ENCODE measurements at places on chromosomes 6 and 20.
A peak's percentile ranks its signal among the peaks of the same experiment; 100 is the strongest.

- no peak for DNase-seq
Measured at GRCh38 chr20:44776980-44777379, 31.3 kb downstream of the KCNK15 start.

DNA sequence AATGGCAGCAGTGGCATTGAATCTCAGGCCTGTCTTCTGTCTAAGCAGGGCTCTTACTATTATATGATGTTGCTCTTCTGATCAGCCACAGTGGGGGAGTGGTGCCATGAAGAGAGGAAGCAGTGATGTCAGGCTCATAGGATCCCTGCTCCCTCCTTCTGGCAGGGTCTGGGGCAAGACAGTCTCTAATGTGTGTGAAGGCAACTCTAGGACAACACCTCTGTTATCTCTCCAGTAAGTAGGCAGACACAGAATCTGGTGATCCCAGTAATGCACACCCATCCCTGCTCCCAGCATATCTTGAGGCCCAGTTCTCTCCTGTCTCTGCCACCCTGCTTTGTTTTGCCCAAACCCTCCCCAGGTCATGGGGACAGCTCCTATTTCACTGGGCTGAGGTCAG, 8.8 kb downstream of the C20orf202 start:
- no peak for DNase-seq

DNA sequence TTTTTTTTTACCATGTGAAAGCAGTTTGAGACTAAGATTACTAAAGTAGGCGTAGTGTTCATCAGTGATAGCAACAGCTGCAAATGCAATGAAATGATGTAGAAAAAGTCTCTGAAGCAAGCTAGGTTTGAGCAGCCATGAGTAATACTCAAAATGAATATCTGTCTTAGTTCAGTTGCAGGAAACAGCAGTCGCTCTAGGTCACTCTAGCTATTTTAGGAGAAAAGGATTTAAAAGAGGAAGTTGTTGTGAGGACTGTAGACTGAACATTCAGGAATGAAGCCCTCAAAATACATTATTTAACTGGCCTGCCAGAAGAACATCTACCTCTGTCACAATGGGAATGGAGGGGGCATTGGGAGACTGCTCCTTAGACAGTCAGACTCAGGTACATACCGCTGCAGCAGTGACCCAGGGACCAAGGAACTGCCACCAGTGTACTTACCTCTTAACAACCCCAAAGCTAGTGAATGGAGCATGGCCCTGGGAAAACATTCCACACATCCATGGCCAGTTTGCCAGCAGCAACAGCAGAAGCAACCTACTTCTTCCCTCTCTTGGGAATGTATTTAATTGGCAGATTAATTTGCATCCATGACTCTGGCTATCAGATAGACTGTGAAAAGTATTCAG, 243.0 kb upstream of the KHDRBS2 start:
- no peak for DNase-seq

DNA sequence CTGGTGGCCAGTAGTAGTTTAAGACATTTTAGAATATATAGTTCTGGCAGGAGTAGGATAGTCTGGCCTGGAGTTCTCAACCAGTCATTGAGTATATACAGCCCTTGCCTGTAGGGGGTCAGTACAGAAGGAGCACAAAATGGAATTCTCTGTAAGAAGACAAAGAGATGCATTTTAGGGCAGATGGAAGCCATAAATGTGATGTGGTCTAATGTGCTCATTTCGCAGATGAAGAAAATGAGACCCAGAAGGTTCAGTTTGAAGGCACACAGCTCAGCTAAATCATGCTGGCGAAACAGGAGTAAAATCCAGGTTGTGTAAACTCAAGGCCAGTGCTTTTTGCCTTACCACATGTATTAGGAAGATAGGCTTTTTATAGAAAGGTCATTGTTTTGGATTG, 29.6 kb downstream of the QKI start:
- DNase-seq, result no peak

- no peak for DNase-seq
Measured at GRCh38 chr20:42846784-42847490, 342.8 kb downstream of the PTPRT start.

GRCh38 chr6:24980507-24981385, 45.0 kb upstream of the RIPOR2 start:
- no peak for DNase-seq

DNA sequence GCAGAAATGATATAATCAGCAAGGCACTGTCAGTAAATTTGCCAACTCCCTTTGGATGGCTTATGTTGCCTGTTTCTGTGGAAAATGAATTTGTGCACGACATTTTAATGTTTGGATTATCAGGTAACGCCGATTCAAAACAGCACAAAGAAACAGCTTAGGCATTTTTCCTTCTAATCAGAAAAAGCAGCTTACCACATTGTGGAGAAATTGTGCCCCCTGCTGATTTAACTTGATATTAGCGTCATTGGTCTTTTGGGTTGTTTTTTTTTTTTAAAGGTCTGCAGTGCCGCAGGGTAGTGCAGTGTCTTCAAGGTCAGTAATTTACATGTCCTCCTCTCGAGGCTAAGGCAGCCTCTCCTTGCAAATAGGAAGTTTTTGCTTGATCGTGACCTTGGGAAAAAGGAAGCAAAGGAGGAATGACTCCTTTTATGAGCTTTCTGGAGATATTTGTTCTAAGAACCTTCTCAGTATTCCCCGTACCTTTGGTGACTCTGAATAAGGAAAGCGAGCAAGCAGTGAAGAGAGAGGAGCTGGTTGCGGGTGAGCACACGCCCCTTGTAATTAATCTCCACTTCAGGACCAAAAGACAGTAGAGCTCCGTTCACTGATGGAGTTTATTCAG, 79.1 kb downstream of the ELOVL4 start:
- no peak for DNase-seq

DNA sequence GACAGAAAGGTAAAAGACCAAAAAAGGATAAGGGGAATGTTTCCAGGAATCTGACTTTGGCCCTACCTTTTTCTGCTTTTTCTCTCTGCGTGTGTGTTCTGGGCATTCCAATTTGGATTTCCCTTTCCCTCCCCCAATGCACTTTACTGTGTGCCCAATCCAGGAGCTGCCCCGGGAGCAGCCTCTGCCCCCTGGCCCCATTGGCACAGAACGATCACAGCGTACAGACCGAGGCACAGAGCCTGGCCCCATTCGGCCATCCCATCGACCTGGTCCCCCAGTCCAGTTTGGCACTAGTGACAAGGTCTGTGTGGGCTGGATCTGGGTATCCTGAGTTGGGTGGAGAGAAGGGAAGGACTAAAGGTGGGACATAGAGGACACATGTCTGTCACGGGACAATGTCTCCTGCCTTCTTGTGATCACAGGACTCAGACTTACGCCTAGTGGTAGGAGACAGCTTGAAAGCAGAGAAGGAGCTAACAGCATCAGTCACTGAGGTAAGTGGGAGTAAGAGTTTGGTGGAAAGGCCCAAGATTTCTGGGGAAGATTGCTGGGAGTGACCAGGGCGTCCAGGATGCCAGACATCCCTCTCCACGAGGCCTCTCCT, 14.6 kb downstream of the PRRC2A start:
- DNase-seq, result no peak

DNA sequence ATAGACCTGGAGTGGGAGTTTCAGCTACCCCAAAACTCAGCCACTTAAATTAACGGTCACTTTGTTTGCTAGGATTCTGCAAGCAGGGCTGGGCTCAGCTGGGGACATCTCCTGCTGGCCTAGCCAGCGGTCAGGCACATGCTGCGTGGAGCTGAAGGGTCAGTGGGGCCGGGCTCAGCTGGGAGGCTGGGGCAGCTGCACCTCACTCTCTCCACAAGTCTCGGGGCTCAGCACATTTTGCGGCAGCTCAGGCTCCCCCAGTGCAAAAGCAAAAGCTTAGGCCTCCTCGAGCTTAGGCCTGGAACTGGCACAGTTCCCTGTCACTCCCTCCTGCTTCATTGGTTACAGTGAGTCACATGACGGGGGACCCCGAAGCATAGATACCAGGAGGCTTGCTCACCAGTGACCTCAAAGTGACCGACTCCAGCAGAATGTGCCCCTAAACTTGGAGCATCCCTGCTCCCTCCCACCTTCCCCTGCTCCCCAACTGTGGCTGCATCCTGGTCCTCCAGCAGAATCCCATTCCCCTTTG, 80.6 kb upstream of the CST7 start:
- DNase-seq, result no peak

- no peak for DNase-seq
Measured at GRCh38 chr6:2651536-2651935, 99.2 kb downstream of the MYLK4 start.

GRCh38 chr6:104537180-104537579, 322.5 kb downstream of the HACE1 start:
- no peak for DNase-seq

- DNase-seq, result no peak
Measured at GRCh38 chr6:8082954-8083858, 19.0 kb upstream of the BLOC1S5 start.

- DNase-seq, result no peak
Measured at GRCh38 chr6:51996296-51996947, 91.0 kb downstream of the PKHD1 start.

GRCh38 chr6:17292600-17293133, 11.5 kb downstream of the RBM24 start:
- no peak for DNase-seq

GRCh38 chr20:32999603-33000250, 4.5 kb downstream of the SUN5 start:
- no peak for DNase-seq

GRCh38 chr6:14763139-14763538, 482.7 kb upstream of the JARID2 start:
- no peak for DNase-seq

GRCh38 chr20:24870881-24871280, 78.2 kb upstream of the CST7 start:
- DNase-seq, result no peak

- DNase-seq, result no peak
Measured at GRCh38 chr20:15033269-15033668, 695.9 kb upstream of the FLRT3 start.

DNA sequence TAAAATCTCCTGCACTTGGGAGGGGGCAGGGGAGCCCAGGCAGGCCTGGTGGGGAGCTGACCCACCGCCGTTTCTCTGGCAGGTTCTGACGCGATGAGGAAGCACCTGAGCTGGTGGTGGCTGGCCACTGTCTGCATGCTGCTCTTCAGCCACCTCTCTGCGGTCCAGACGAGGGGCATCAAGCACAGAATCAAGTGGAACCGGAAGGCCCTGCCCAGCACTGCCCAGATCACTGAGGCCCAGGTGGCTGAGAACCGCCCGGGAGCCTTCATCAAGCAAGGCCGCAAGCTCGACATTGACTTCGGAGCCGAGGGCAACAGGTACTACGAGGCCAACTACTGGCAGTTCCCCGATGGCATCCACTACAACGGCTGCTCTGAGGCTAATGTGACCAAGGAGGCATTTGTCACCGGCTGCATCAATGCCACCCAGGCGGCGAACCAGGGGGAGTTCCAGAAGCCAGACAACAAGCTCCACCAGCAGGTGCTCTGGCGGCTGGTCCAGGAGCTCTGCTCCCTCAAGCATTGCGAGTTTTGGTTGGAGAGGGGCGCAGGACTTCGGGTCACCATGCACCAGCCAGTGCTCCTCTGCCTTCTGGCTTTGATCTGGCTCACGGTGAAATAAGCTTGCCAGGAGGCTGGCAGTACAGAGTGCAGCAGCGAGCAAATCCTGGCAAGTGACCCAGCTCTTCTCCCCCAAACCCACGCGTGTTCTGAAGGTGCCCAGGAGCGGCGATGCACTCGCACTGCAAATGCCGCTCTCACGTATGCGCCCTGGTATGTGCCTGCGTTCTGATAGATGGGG, 3.0 kb downstream of the PRND start:
- DNase-seq, result no peak

GRCh38 chr20:1336699-1337367, 7.9 kb upstream of the SDCBP2 start:
- DNase-seq, result peak; percentile 30

GRCh38 chr6:2085657-2086056, 159.7 kb downstream of the GMDS start:
- DNase-seq, result no peak

GRCh38 chr20:9884666-9885065, 45.8 kb upstream of the PAK5 start:
- no peak for DNase-seq

DNA sequence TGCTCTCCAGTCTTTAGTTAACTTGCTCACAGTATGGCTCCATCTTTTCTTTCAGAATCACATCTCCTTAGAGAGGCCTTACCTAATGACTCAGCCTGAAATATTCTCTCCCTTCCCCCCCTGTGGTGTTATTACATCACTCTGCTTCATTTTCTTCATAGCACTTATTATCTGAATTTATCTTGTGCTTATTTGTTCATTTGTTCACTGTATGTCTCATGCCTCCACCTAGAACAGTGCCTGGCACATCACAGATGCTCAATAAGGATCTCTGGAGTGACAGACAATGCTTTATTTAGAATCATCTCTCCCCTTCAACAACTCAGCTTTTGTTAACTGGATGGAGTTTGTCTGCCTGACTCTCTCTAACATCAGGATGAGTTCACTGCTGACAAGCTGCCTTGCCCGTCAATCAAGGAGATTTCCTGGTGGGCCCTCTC, 96.6 kb upstream of the MAN1A1 start:
- no peak for DNase-seq

GRCh38 chr6:147950623-147950987, 392.0 kb upstream of the SASH1 start:
- DNase-seq, result no peak

DNA sequence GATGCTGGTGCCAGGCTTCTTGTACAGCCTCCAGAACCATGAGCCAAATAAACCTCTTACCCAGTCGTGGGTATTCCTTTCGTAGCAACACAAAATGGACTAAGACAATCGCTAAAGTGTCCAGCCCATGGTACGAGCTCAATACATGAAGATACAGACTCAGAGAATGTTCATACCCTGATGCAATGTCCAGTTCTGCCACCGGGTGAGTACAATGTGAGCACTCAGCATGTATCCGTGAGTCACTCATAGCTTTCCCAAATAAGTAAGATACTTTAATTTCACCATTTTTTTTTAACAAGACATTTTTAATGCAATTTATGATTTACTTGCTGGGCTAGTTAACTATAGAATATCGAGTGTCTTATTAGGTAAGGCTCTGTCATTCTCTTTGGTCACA, 26.7 kb upstream of the PDE10A start:
- no peak for DNase-seq

DNA sequence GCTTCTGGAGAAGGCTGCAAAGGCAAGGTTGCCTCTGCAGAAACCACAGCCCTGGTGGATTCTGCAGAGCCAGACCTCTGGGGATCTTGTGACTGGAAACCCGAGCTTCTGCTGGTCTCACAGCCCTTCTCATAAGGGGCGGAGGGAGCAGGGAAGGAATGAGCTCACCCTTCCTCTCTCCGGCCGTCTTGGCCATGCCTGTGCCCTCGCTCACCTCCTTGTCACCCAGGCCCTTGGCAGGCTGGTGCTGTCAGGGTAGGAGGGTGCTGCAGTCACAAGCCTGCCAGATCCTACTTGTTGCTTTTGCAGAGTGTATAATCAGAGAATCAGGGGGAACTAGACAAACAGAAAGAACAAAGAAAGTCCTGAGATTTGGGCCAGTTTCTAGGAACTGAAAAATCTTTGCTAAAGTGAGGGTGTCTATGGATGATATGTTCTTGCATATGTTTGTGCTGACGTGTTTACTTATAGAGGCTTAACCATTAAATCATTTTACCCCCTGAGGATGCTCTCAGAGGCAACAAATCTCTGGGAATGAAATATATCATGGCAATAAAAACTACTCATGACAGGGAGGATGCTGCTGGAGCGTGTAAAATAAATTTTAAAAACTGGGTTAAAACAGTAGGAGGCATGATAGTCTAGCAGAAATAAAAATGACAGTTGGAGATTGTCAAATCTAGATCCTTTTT, 244.9 kb upstream of the SOX4 start:
- peak; percentile 73 for DNase-seq

GRCh38 chr6:133275213-133275612, 34.1 kb downstream of the EYA4 start:
- no peak for DNase-seq

GRCh38 chr6:142637624-142638351, 307.2 kb downstream of the HIVEP2 start:
- DNase-seq, result no peak

- DNase-seq, result no peak
Measured at GRCh38 chr6:104639668-104640067, 220.1 kb downstream of the HACE1 start.
